Choroid plexus epithelial cell (primary cell): ENCODE measurements at places on chromosomes 1 and 21.

DNA sequence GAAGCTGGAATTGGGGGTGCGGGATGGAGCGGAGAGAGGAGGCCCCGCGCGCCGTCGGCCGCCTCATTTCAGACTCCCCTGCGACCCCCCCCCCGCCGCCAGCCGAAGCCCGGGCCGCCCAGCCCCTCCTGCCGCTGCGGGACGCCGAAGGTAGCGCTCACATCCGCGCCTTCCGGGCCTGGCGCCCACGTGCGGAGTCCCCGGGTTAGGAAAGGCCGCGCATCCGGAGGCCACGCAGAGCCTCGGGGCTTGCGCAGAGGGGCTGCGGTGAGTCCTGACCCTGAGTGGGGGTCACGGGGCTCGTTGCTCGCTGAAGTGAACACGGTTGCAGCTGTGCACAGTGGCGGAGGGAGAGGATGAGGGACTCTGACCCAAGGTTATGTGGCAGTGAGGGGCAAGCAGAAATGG is 552 bp upstream of the ZNF496 start:
- DNase-seq: peak; percentile 45

GRCh38 chr1:115107516-115108260 is 18.4 kb upstream of the TSPAN2 start:
- peak; percentile 81 for DNase-seq

GRCh38 chr21:29219165-29219770 is 79.5 kb upstream of the BACH1 start:
- peak; percentile 65 for DNase-seq

- peak; percentile 31 for DNase-seq
These were observed 261.9 kb downstream of the VAV3 start for GRCh38 chr1:107702946-107703571.

DNA sequence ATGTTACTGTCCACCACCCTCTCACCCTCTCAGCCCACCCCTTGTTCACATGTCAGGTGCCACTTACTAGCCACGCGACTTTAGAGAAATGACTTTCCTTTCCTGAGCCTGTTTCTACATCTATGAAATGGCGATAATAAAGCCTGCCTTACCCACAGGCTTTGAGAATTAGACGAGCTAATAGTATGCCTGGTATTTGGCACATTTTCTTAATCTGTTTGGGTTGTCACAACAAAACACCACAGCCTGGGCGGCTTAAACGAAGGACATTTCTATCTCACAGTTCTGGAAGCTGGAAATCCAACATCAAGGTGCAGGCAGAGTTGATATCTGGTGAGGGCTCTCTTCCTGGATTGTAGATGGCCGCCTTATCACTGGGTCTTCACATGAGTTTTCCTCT is 273.9 kb upstream of the FMN2 start:
- DNase-seq: no peak

- DNase-seq: no peak
These were observed 16.4 kb downstream of the KNCN start for GRCh38 chr1:46535063-46535462.

- peak; percentile 67 for DNase-seq
These were observed 37.9 kb downstream of the FABP3 start for GRCh38 chr1:31335007-31335406.

DNA sequence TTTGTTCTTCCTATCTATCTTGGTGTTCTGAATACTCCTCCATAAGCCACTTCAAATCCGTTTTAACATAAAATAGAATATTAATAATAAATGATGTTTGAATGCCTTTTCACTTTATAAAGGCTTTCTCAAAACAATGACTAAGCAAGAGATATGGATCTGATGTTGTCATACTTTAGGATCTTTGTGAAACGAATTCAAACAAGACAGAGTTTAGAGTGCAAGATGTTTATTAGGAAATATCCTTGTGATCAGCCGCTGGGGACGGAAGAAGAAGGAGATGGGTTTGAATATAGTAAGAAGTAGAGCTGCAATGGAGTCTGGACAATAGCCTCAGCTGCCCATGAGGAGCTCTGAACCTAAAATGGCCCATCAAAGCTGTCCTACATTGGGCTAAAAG is 351.8 kb downstream of the NEGR1 start:
- no peak for DNase-seq

- no peak for DNase-seq
These were observed 470 bp downstream of the HSD11B1 start for GRCh38 chr1:209705033-209705598.

GRCh38 chr21:34092262-34092921 is 19.0 kb downstream of the MRPS6 start:
- DNase-seq: no peak

DNA sequence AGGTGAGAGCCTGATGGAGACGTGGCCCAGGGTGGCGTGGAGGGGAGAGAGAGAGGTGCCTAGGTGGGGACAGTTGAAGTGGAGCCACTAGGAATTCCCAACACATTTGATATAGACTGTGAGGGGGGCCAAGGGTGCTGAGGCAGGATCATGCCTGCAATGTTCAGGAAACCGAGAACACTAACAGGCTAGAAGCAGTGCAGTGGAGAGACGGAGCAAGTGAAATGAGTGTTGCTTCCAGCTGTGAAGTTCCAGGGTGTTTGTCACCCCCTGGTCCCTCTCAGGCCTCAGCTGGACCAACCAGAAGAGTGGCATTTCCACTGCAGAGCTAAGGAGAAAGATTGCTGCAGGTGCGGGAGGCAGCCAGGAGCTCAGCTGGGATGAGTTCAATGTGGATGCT is 127.1 kb downstream of the RIPK4 start:
- DNase-seq: no peak

- DNase-seq: no peak
These were observed 37.1 kb upstream of the ARF1 start for GRCh38 chr1:228045405-228045804.

DNA sequence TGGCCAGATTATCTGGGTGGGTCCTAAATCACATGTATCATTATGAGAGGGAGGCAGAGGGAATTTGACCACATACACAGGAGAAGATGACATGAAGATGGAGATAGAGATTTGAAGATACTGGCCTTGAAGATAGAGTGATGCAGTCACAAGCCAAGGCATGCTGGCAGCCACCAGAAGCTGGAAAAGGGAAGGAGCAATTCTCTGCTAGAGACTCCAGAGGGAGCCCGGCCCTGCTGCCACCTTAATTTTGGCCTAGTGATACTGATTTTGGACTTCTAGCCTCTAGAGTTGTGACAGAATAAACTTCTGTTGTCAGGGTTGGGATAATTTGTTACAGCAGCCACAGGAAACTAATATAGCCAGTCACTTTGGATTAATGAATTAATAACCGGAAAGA is 2.2 kb upstream of the PRDM2 start:
- no peak for DNase-seq

DNA sequence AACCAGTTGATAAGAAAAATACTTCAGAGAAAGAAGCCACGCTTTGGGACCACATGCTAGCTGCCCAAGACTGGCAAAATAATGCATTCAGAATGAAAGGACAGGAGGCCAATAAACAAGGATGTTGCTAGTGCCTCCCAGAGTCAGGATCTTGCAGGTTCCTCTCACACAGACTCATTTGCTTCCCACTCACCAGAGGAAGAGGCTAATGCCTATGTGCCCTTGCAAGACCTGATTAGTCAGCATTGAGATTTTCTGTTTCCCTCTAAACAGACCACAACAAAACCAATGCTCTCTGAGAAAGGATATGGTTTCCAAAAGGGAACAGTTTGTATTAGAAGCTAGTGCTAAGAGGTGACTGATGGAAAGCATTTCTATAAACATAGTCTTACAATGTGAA is 85.7 kb downstream of the NRDC start:
- peak; percentile 93 for DNase-seq

DNA sequence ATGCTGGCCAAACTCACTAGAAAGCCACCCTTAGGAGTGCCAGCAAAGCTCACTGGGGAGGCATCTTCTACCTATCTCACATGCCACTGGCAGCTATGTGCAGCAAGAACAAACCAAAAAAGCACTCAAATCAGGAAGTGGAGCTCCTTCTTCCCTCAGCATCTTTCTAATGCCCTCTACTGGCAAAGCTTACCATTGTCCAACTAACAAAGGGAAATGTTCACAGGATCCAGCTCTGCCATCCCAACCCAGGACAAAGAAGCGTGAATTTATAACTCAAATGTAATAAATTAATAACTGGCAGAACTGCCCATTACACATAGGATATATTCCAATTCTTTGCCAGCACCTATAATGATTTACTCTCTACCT is 38.9 kb downstream of the LEPR start:
- DNase-seq: peak; percentile 69

DNA sequence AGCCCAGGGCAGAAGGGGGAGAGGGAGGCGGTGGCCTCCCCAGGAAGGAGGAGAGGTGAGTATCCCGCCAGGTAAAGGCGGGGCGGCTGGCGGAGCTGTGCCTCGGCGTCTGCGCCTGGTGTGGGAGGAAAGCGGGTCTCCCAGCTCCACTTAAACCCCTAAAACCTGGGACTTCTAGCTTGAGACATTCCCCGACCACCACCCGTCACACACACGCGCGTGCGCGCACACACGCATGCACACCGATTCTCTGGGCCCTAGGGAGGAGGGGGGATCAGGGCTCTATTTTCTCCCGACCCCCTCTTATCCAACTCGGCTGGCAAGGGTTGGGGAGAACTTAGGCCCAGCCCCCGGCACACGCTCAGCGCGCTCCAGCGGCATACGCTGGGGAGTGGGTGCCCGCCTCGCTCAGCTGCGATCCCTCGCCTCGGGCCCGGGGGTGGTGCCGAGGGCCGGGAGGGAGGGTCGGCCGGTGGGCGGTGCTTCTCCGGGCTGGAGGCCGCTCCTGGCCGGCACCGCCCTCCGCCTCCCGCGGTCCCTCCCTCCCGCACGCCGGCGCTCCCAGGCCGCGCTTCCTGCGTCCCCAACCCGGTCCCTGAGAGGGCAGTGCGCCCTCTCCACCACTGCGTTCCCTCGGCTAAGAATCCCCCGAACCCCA is at the start of gene TMEM51:
TSS of gene TMEM51 (plus strand) at position 564 of the 658 bp plus-strand sequence. CDS start 61,341 bp downstream, outside the sequence.
- peak; percentile 59 for DNase-seq

DNA sequence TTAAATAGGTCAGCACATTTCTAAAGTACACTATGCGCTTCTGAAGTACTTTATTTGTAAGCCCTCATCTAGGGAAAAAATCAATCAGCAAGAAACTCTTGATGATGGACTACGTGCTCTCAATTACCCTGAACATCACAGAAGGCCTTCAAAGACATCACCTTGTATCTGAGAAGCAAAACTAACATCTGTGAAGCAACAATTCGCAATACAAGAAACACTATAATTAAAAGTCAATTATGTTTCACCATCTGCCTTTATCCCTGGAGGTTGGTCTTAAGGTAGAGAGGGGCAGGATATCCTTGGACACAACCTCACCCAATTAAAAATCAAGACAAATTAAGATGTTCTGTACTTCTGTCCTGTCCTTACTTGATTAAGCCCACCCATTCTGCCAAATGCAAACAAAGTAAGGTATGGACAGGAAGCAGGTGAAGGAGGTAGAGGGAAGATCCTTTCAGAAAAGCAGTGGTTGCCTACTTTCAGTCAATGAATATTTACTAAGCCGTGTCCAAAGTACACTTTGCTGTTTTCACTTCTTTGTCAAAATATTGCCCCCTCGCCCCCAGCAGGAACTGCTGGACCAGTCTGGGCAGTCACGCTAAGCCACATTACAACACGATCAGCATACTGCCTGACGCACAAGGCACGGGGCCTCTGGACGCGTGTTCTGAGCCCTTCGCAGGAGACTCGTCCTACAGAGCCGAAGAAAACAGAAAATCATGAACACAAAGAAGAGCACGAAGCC is 887 bp downstream of the SLC19A2 start:
- peak; percentile 89 for DNase-seq

DNA sequence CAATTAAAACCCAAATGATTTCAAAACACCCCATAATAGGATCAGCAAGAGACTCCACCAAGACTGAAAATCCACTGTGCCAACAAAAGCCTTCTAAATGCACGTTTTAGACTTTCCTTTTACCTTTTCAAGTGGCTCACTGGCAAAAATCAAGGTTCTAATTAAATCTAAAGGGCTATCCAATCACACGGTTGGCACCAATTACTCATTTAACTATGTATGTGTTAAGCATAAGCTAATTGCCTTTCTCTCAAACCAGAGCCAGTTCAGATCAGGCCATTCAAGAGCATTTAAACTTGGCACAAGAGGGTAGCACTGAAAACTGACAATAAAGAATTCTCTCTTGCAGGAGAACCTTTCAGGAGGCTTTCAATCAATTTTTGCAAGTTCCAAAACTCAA is 139.5 kb downstream of the RGS7 start:
- no peak for DNase-seq

DNA sequence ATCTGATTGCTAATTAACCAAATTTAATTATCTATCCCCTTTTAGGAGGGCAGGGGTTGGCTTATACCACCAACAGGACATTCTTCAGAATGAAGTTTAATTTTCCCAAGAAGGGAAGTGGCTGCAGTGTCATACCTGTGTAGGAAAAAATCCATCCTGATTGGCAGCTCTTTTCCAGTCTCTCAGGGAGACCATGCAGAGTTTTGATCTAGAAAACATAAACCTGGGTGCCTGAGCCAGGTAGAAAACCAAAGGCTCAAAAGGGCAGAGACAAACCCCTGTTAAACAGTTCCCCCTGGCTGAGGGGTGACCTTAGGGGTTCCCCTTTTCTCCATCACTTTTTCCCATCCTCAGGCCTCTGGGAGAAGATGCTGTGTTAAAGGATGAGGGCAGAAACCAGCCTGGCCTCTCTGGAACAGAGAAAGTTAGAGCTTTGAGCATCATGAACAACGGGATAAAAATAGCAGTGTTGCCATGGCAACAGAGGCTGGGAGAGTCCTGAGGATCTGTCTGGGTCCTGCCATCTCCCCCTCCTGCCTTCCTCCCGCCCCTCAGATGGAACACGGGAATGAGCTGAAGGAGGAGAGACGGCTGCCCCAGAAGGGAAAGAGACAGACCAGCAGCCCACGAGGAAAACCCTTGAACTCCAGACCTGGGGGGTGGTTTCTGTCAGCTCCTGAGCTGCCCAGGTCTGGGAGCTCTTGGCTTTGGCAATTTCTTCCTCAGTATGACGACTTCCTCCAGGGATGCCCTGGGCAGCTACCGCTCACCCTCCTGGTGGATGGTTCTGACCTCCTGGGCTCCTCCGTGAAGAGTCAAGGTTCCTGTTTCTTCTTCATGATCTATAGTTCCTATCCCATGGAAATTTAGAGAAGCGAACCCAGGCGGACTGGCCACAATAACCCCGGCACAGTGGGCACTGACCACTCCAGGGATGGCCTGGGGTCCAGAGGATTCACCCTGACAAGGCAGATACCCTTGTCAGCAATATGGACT is 14.0 kb upstream of the LEMD1 start:
- no peak for DNase-seq

DNA sequence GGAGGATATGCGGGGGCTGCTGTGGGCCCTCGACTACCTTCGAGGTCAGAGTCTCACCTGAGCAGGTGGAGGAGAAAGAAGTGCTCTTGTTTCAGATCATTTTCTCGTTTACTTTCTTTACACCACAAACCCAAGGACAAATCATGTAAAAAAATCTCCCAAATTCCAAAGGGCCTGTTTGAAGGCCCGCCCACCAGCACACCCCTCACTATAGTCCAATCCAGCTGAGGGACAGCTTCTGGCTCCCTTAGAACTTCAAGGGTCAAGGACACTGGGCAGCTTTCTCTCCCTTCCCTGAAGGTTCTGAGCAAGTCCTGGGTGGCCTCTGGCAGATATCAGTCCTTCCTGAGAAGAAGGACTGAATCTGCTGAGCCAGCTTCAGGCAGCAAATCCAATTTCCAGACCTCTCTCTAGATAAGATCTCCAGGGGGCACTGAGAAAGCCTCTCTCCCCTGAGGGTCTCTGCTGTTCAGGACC is 5.5 kb downstream of the STK40 start:
- no peak for DNase-seq

- DNase-seq: no peak
These were observed 3.4 kb downstream of the EPB41 start for GRCh38 chr1:28917757-28918118.
